ENCODE measurements at places on chromosomes 4 and X.

GRCh38 chr4:103374758-103375157, 176.6 kb upstream of the CENPE start:
- DNase-seq, result no peak

GRCh38 chrX:14491689-14492088, 37.6 kb upstream of the GLRA2 start:
- no peak for DNase-seq

DNA sequence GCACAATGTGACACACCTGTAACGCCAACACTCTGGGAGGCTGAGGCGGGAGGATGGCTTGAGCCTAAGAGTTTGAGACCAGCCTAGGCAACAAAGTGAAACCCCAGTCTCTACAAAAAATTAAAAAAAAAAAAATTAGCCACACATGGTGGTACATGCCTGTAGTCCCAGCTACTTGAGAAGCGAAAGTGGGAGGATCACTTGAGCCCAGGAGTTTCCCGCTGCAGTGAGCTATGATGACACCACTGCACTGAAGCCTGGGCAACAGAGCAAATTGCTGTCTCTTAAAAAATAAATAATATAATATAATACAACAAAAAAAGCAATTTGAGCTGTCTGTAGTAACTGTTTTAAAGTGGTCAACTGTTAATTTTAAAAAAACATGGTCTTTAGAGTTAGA, 13.2 kb downstream of the SPOCK3 start:
- no peak for DNase-seq

DNA sequence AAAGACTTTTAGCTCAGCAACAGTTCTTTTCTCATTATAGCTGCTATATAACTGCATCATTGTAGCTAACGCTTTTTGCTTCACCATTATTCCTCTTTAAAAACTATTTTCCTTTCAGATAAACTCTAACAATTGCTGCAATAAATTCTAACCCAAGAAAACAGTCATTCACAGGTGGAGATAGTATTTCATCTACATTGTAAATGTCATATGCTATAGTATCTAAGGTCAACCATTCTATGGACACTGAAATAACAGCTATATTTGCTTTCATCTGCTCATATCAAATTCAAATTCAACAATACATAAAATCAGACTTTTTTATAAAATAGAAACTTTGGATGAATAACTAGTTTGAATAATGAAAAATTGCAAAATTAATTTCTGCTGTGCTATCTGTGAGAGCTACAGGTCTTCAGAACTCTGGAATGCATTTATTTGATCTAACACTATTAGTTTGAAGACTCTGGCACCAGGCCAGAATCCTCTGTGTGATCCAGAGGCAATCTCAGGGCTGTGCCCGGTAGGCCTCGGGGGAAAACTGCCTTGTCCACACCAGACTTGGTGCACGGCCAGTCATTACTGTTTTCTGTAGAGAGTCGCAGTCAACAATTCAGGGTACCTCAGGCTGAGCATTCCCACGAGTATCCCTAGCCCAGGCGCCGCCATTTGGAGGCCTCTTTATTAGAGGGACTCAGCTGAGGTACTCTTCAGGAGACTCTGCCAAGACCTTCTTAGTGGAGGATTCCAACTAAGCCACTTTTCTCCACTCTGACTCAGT, 332.4 kb downstream of the SLC7A11 start:
- DNase-seq, result no peak

DNA sequence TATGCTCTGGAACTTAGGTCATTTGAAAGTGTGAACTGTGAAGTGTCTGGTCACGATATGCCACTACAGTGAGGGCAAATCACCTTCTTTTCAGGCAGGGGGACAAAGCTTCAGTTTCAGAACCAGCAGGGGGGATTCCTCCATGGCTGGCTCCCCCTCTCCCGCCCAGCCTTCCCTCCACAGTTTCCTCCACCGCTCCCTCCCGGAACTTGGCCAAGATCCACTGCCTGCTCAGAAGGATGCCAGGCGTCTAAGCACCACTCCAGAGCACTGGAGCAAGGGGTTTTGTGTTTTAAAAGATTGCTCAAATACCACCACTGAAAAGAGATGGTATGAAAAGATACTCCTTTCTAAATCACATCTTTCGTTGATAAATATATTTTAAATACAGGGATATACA, 126.9 kb downstream of the ELOVL6 start:
- no peak for DNase-seq

GRCh38 chrX:12972878-12973560, 1.9 kb upstream of the TMSB4X start:
- no peak for DNase-seq
